ENCODE measurements at places on chromosomes 16 and 17.

- DNase-seq: peak; percentile 61
Measured at GRCh38 chr17:34420254-34420766, 57.3 kb upstream of the CCL1 start.

DNA sequence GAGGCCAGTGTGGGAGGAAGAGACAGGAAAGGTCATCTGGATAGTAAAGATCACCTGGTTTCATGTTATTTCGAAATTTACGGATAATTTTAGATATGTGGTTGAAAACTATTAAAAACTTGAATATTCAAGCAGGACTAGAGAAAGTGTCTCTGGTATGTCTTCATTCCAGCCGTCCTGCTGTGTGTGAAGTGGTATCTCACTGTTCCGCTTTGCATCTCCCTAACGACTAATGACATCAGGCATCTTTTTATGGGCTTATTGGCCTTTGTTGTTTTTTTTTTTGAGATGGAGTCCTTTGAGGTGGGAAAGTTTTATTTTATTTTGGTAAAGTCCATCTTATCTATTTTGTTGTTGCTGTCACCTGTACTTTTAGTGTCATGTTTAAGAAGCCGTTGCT is 214.4 kb upstream of the CHMP6 start:
- no peak for DNase-seq

DNA sequence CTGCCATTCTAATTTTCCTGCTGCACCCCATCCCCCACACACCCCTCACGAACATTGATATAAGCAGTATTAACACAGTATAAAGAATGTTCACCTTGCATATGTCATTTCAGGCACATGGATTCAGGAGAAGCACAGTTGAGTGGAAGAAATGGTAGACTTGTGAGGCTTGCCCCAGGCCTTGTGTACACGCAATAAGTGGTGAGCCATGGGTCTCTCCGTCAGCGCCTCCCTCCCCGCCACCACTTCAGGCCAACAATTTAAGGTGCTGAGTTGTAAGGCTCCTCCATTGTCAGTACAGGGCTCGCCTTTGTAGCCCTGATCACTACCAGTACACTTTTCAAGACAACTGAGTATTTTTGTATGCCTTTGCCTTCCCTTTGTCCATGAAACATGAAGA is 12.2 kb upstream of the CLEC18C start:
- DNase-seq: peak; percentile 11

DNA sequence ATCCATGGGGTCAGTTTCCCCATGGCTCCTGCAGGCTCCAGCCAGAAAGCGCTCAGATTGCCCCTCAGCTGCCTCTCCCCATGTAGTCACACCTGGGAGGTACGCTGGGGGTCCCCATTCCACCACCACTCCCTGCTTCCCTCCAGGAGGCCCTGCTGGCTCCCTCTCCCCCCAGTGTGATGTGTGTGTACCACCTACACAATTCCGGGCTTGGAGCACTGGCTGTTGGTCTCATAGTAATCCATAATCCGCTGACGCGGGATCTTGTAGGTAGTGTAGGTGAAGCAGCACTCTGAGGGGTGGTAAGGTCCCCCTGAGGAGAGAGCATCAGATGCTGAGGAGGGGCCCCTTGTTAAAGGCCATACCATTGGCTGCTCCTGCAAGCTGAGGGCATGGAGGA is 2.4 kb downstream of the CCL14 start:
- DNase-seq: no peak

DNA sequence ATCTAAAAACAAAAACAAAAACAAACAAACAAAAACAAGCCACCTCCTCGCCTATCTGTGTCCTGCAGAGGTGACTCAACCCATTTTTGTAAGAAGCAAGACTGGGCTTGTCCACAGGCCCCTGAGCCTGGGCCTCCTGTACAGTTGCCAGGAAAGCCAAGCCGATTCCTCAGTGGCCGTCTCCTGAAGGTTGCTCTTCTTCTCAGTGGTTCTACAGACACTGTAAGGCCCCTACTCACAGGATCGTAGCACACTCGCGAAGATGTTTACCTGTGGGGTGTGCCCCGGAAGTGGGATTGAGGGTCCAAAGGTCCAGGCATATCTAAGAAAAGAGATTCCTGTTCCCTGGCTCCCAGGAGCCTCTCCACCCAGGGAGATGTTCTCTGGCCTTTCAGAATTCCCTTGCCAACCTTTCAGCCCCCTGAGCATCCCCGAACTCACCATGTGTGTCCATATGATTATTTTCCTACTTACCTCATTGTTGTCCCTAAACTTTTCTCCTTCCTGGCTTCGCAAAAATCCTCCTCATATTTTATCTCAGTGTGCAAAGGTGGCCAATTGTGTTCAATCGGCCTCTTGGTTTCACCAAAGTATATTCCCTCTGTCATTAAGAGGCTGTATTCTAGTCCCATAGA is 7.5 kb upstream of the CES3 start:
- DNase-seq: peak; percentile 88

GRCh38 chr16:81920498-81920897 is 90.8 kb downstream of the SDR42E1 start:
- DNase-seq: no peak

Data from epithelial cell of esophagus (primary cell).